Type B pancreatic cell (in vitro differentiated cells): ENCODE measurements at places on chromosomes 12 and 14. TPM values are rescaled to one million over a fixed set of nuclear protein-coding genes. Genes with fewer than 3 reads are reported as not detected.

The LRRK2 gene
- total RNA-seq: 0.75 and 1.4 TPM in 2 replicates

The MNAT1 gene
- total RNA-seq: 24.9 and 32.7 TPM in 2 replicates

The IL22 gene
- not detected in 2 replicates for total RNA-seq

The ACSS3 gene
- total RNA-seq: 24.5 and 28.0 TPM in 2 replicates

The DLGAP5 gene
- 18.8 and 58.8 TPM in 2 replicates for total RNA-seq

The EDDM3A gene
- total RNA-seq: not detected in 2 replicates

The KIF5A gene
- total RNA-seq: 1.4 and 4.4 TPM in 2 replicates

The SMARCC2 gene
- total RNA-seq: 92.8 and 147 TPM in 2 replicates

The FZD10 gene
- total RNA-seq: 7.5 and 17.7 TPM in 2 replicates

The CFAP54 gene
- 0.93 and 8.9 TPM in 2 replicates for total RNA-seq

The BEST3 gene
- total RNA-seq: 0.14 and 0.77 TPM in 2 replicates

The PTGER2 gene
- total RNA-seq: 3.0 and 7.1 TPM in 2 replicates

The RNU4-1 gene
- total RNA-seq: 4,376 and 7,253 TPM in 2 replicates
